Camera-type eye (tissue), 1 donor: ENCODE measurements at places on chromosomes 5 and 9. TPM values are rescaled to one million over a fixed set of nuclear protein-coding genes. Genes with fewer than 3 reads are reported as not detected.

The STPG3 gene
- total RNA-seq = not detected

The C9orf43 gene
- total RNA-seq = 0.60 TPM

The PRRX2 gene
- 7.9 TPM for total RNA-seq

The NR2F1 gene
- 82.4 TPM for total RNA-seq

The DIMT1 gene
- 20.3 TPM for total RNA-seq

The SNCB gene
- 10.1 TPM for total RNA-seq

The GABRA1 gene
- total RNA-seq = 16.5 TPM

The ADAMTSL1 gene
- 85.3 TPM for total RNA-seq

The CD74 gene
- total RNA-seq = 69.4 TPM

The TAF11L5 gene
- not detected for total RNA-seq

The MIGA2 gene
- total RNA-seq = 36.0 TPM

The C5orf46 gene
- total RNA-seq = not detected

The HSDL2 gene
- 44.4 TPM for total RNA-seq

The CDHR2 gene
- total RNA-seq = 0.11 TPM

The HTR1A gene
- total RNA-seq = not detected

The IL3 gene
- total RNA-seq = not detected

The LCNL1 gene
- 1.2 TPM for total RNA-seq

The RETREG1 gene
- 39.2 TPM for total RNA-seq

The ACOT12 gene
- not detected for total RNA-seq

The ANKRD18A gene
- total RNA-seq = 4.6 TPM

The ANKRD18B gene
- 3.3 TPM for total RNA-seq

The MGAT1 gene
- 105 TPM for total RNA-seq

The GGTA1 gene
- 3.5 TPM for total RNA-seq

The ADAMTS6 gene
- 48.3 TPM for total RNA-seq

The TMC1 gene
- 0.27 TPM for total RNA-seq
